ENCODE measurements at places on chromosomes 1 and 21.

GRCh38 chr1:201139306-201139705, 12.3 kb upstream of the ASCL5 start:
- no peak for DNase-seq

DNA sequence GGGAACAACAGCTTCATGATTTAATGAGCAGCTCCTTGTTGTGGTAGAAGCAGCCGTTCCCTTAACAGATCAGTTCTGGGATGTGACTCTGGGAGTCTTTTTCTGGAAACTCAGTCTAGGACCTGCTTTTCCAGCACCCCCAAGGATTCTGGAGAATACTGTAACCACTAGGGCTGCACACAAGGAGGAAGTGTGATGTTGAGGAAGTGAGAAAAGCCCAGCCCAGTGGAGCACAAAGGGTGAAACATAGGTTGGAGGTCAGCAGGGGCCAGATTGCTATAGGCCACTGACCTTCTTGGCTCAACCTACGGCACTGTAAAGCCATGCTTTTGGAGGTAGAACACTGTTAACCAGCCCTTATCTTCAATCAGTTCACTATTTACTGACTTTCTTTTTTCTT, 10.1 kb upstream of the PLA2G5 start:
- DNase-seq, result no peak

DNA sequence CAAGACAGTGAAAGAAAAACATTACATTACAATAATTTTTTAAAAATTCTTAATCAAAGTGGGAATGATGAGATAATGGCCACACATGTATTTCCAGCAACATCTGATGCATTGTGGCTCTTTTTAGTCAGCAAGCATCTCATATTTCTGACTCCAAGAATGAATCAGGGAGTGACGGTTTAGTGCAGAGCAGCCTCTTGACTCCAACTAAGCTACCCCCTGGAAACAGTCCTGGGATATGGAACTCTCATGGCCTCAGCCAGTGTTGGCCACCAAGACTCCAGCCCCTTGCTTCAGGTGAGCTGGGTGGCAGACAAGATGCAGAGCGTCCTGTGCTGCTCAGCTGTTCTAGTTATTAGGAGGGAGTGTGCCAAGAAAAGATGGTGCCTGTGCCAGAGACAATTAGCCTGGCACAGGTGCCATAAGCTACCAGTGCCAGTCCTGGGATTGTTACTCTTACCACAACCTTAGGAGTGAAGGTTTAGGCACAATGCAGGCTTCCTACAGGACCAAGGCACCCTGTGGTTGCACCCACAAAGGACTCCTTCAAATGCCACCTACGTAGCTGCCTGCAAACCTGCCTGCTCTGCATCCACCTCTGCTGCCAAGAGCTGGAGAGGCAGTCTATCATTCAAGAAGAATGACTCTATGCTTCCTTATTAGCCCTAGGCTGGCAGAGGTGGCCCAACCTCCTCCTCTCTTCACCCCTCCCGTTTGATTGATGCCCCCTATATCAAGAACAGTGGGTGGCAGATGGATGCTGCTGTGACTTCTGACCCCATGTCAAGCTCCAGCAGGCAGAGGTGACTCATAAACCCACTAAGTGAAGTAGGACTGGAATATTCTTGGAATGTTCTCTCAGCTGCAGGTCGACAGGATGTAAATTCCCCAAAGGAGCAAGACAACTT, 6.0 kb upstream of the SEC16B start:
- DNase-seq, result no peak

GRCh38 chr1:231611851-231612250, 14.7 kb upstream of the DISC1 start:
- DNase-seq, result no peak

- no peak for DNase-seq
These were observed 1.1 kb downstream of the LAMB3 start for GRCh38 chr1:209651138-209651587.

All from LNCaP clone FGC (cell line).